NCI-H460 (cell line): ENCODE measurements at places on chromosomes 13 and 19.

GRCh38 chr13:67792151-67792676 lies 562.1 kb upstream of the PCDH9 start:
- DNase-seq, result peak; percentile 15

GRCh38 chr13:66803013-66803807 lies 426.9 kb downstream of the PCDH9 start:
- DNase-seq, result no peak

- DNase-seq, result no peak
Observed at GRCh38 chr13:31124204-31124603, 37.5 kb downstream of the HSPH1 start.

GRCh38 chr19:21789466-21790085 lies 22.2 kb upstream of the ZNF100 start:
- no peak for DNase-seq

DNA sequence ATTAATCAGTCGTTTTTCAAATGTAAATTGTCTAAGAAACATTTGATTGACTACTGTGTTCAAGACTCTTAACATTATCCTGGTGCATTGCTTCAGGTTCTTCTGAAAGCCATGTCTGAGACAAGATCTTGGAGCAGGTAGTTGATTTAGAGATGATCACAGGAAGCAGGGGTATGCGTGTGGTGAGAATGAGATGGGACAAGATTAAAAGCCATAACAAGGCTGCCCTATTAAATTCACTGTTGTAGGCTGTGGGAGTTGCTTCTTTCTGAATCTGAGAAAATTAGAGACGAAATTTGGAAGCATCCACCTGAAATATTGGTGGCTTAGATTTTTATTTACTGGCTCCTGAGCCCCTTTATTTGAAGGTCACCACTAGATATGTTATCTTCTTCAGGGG lies 687.4 kb upstream of the SLITRK6 start:
- DNase-seq, result no peak

DNA sequence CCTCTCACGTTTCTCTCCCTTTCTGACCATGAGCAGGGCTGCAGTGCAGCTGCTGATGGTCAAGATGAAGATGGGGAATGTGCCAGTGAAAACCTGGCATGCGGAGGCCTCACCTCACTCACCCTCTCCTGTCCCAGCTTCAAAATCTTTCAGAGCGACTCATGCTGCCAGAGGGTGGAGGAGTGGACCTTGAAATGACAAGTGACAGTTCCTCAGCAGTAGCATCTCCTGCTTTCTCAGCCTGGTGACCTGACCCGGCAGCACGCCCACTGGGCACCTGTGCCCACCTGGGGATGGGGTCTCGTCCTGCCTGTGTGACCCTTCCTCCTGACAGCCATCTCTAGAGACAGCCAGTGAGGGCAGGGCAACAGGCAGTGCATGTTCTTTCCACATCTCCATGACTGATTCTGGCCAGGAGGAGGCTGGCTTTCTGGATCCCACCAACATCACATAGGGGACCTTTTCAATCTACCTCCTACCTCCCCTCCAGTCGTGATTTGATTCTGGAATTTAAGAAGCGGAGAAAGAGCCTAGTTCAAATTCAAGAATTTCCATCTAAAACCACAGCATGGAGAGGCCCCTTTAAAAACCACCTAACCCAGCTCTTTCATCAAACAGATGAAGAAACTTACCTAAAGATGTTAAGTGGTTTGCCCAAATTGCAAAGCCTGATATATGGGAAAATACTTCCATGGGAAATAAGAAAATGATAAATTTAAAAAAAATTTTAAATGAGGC lies 45.8 kb downstream of the RFX2 start:
- DNase-seq, result no peak

DNA sequence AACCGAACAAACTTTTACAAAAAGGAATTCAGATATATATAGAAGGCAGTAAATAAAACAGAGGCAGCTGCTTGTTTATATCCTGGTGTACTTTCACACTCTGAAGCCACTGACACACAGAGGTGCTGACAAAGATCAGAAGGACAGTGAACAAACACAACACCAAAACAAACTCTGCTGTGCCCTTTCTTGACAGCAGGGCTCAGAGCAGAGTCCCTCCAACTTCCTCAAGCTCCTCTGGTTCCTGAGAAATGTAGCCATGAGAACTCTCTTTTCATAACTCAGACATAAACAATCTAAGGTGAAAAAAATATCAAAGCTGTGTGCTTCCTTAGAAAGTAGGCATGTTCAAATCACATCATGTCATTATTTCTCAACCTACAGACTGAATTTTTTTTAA lies 1052.8 kb upstream of the SPRY2 start:
- peak; percentile 20 for DNase-seq

- DNase-seq, result no peak
Observed at GRCh38 chr13:95388420-95389079, 87.3 kb upstream of the ABCC4 start.

GRCh38 chr19:48671446-48671995 lies 1.3 kb downstream of the NTN5 start:
- no peak for DNase-seq

GRCh38 chr13:110517505-110518225 lies 43.9 kb downstream of the RAB20 start:
- no peak for DNase-seq

DNA sequence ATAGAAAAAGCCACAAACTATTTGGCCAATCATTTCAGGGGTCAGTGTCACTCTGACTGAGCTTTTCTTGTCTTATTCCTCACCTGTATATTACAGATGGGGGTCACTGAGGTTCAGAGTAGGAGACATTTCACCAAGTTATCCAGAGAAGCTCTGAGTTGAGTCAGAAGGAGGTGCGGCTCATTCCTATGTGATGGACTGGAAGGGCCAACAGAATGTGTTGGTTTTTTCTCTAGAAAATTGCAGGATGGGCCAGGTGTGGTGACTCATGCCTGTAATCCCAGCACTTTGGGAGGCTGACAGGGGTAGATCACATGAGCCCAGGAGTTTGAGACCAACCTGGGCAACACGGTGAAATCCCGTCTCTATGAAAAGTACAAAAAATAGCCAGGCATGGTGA lies 24.5 kb upstream of the ZNF83 start:
- DNase-seq, result no peak

DNA sequence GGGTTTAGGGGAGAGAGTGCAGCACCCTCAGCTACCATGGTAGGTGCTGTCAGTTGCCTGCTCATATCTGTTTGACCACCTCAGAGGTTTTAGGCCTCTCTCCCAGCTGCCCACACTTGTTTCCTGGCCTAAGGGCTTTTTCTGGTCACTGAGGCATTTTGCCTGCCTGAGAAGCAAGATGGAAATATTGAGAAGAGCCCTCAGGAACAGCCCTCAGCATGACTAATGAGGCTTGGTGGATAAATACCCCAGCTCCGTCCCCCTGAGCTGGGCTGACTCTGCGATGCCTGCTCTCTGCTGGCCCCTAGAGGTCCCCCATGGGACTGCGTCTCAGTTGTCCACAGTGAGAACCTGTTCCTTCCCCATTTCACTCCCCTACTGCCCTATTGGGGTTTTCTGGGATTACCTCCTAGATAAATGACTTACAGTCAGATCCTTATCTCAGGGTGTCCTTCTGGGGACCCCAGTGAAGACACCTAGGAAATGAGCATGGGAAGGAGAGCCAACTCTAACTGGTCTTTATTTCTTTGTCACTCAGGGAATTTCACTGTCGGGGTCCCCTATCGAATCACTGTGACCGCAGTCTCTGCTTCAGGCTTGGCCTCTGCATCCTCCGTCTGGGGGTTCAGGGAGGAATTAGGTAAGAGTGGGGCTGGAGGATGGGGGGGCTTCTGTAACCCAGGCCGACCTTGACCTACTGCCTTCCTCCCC lies 13.3 kb downstream of the PALM3 start:
- peak; percentile 17 for DNase-seq

- DNase-seq, result no peak
Observed at GRCh38 chr13:71722206-71722605, 144.8 kb downstream of the DACH1 start.

DNA sequence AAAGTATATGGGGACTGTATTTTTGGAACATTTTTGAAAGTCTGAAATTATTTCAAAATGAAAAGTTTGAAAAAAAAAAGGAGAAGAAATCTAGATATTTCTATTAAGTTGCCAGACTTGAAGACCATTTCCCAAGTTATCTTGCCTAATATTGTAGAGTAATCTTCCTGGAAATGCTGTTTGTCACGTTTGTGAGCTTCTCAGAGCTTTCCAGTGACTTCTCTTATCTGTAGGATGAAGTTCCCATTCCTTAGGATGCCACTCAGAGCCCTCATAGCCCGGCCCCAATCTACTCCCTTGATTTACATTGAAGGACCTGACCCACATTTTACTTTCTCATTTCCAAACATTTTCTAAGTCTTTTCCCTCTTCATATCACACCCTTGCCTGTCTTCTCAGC lies 23.6 kb downstream of the CEACAM8 start:
- no peak for DNase-seq

- DNase-seq, result no peak
Observed at GRCh38 chr19:39858541-39858940, 12.4 kb upstream of the FBL start.

DNA sequence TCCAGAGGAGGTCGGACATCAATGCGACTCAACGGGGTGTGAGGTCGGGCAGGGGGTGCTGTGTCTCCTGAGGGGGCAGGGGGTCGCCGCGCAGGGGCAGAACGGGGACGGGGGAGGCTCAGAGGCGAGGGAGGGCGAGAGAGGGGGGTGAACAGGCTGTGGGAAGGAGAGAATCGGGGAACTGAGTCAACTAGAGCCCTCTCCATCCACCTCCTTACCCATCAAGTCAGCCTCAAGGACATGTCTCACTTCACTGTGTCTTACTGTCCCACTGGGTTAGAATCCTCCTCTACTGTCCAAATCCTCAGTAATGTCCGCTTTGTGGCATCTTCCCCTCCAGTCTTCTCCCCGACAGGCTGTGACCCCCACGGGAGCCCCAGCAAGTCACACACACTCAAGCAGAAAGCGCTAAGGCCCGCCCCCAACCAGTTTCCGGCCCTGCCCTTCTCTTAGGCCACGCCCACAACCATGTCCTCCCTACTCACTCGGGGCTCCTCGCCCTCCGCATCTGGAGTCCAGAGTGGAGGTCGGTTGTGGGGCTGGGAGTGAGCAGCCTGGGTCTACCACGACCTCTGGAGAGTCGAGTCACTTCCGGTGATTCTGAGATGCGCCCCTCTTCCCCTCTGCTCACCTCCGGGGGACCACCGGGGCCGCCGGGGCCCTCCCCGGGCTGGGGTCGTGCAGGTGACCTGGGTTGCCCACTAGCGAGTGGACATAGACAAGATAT lies 9.3 kb downstream of the PLEKHA4 start:
- DNase-seq, result no peak

DNA sequence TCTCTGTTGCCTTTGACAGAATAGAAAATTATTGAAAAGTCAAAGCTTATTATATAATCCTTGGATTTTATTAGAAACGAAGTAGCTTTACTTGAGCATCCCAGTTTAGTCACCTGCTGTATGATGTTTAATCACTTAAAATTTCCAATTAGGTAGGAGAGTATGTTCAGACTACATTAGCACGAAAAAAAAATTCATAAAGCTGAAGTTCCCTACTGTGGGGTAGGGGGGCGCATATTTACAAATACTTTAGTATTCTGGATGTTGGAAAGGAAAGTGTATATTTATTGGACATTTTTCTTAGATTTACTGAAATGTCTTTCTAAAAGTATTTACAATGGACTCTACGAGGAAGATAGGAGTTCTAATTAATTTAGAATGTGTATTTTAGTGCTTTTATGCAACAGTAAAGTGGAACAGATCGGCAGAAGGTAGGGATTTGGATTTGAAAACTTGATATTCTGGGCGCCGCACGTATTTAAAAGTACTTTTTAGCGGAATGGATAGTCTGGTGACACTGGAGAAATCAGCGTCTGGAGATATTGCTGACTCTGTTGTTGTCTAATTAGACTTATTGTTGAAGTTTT lies 1.9 kb downstream of the CDK8 start:
- DNase-seq, result no peak

- no peak for DNase-seq
Observed at GRCh38 chr19:55353803-55354697, 469 bp downstream of the COX6B2 start.

- no peak for DNase-seq
Observed at GRCh38 chr13:22726726-22727125, 454.1 kb upstream of the SGCG start.

DNA sequence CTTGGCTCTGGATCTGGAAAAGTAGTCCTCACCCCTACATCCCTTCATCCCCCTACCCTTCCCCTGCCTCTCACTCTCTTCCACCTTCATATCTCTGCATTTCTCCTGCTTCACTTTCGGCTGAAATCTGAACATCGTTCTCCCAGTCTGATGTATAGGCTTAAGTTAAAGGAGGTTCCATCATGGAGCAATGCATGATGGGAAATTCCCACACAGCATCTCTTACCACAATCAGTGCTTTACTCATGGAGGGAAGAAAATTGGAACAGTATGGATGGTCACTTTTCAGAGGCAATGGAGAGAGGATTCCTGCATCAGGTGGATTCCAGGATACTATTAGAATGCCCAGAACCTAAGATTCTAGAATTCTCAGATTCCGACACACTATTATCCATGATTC lies 6.1 kb upstream of the KLK8 start:
- no peak for DNase-seq

GRCh38 chr13:50141375-50141975 lies 126.2 kb downstream of the KCNRG start:
- DNase-seq, result no peak

GRCh38 chr13:109479534-109479933 lies 306.8 kb downstream of the IRS2 start:
- DNase-seq, result no peak

DNA sequence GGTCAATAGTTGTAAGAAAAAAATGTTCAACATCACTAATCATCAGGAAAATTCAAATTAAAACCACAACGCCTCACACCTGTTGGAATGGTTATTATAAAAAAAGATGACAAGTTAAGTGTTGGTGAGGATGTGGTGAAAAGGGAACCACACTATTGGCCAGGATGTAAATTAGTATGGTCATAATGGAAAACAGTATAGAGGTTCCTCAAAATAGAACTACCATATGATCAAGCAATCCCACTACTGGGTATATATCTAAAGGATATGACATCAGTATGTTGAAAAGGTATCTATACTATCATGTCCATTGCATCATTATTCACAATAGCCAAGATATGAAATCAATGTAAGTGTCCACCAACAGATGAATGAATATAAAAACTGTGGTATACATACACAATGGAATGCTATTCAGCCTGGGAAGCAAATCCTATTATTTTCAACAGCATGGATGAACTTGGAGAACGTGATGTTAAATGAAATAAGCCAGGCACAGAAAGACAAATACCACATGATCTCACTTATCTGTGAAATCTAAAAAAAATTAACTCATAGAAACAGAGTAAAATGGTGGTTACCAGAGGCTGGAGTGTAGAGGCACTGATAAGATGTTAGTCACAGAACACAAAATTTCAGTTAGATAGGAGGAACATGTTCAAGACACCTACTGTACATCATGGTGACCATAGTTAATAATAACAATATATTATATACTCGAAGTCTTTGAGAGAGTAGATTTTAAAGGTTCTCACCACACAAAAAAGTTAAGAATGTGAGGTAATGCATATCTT lies 56.6 kb downstream of the TBC1D4 start:
- DNase-seq, result no peak

- no peak for DNase-seq
Observed at GRCh38 chr19:46056536-46056935, 15.7 kb upstream of the IGFL4 start.

- DNase-seq, result no peak
Observed at GRCh38 chr19:33906578-33907335, 110.1 kb downstream of the KCTD15 start.
